ENCODE measurements at places on chromosomes 13 and 19. TPM values are rescaled to one million over a fixed set of nuclear protein-coding genes. Genes with fewer than 3 reads are reported as not detected.

Gene NCAN
- total RNA-seq: not detected

Gene ADGRL1
- 4.8 TPM for total RNA-seq

Gene PRR19
- 0.30 TPM for total RNA-seq

Gene ZNF575
- not detected for total RNA-seq

Gene ZNF45
- 18.8 TPM for total RNA-seq

Gene TMEM238
- 1.2 TPM for total RNA-seq

Gene RFPL4AL1
- total RNA-seq: not detected

Gene ZNF677
- total RNA-seq: 7.7 TPM

Gene HSPBP1
- total RNA-seq: 25.5 TPM

Gene FFAR3
- not detected for total RNA-seq

Gene ADAMTS10
- 5.4 TPM for total RNA-seq

Gene ATP8B3
- 5.8 TPM for total RNA-seq

Gene ZNF649
- total RNA-seq: 5.0 TPM

Gene FAM216B
- total RNA-seq: not detected

Gene NLRP9
- total RNA-seq: not detected

Gene SPC24
- 55.4 TPM for total RNA-seq

Gene NTF4
- total RNA-seq: not detected

Gene ELSPBP1
- 24.4 TPM for total RNA-seq

Gene MUC16
- not detected for total RNA-seq

Gene GFY
- not detected for total RNA-seq

Gene ZNF439
- total RNA-seq: 18.3 TPM

Gene KCNN4
- 30.3 TPM for total RNA-seq

Gene ZNF534
- total RNA-seq: not detected

Gene CEACAM8
- total RNA-seq: not detected

Gene TNFRSF19
- 55.5 TPM for total RNA-seq

Gene PVR
- 146 TPM for total RNA-seq

Gene ERICH6B
- total RNA-seq: not detected

Gene CEACAM3
- total RNA-seq: not detected

Gene OR7A10
- not detected for total RNA-seq

Gene TEKTIP1
- not detected for total RNA-seq

Gene CNMD
- not detected for total RNA-seq

Gene SERPINE3
- not detected for total RNA-seq

Gene MTUS2
- total RNA-seq: 0.02 TPM

Gene ZNF561
- 19.0 TPM for total RNA-seq

Gene SELENOV
- not detected for total RNA-seq

Gene NCCRP1
- not detected for total RNA-seq

Gene SIGLEC5
- not detected for total RNA-seq

Gene CDC42EP5
- 0.25 TPM for total RNA-seq

Gene GPR12
- total RNA-seq: not detected

Gene MADCAM1
- total RNA-seq: not detected

Gene HSH2D
- 11.1 TPM for total RNA-seq

Gene MEIOSIN
- 0.25 TPM for total RNA-seq

Gene OR10H1
- not detected for total RNA-seq

Gene RASAL3
- total RNA-seq: not detected

Gene GAMT
- total RNA-seq: 37.7 TPM

Gene LMTK3
- not detected for total RNA-seq

Gene KIR2DL3
- total RNA-seq: not detected

Gene CLEC17A
- total RNA-seq: not detected

Gene TICAM1
- 2.6 TPM for total RNA-seq

Gene SRRM5
- 0.05 TPM for total RNA-seq

Gene LGALS4
- not detected for total RNA-seq

Gene CAMSAP3
- not detected for total RNA-seq

Gene ATXN8OS
- not detected for total RNA-seq

Gene APC2
- total RNA-seq: 0.49 TPM

Gene IFNL1
- total RNA-seq: 1.3 TPM

Gene MAMSTR
- 1.0 TPM for total RNA-seq

All from M059J (cell line).